ENCODE measurements at places on chromosomes 5 and 9.

- no peak for DNase-seq
Measured at GRCh38 chr5:147084702-147085101, 150.1 kb upstream of the STK32A start.

DNA sequence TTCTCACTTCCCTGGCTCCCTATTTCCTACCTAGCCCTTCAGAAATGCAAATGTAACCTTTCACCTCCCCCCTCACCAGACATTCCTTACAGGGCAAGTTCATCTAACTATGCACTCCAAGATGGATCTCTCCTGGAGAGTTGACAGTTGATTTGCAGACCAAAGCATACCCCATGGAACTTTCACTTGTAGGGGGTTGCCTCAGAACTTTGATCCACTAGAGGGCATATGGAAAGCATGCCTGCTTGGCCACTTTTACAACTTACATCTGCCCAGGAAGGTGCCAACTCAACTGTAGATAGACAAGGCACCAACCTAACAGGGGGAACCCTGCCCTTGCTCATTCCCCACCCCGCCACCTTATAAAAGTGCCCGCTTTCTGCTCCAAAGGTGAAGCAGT, 187.8 kb downstream of the NXNL2 start:
- DNase-seq, result no peak

DNA sequence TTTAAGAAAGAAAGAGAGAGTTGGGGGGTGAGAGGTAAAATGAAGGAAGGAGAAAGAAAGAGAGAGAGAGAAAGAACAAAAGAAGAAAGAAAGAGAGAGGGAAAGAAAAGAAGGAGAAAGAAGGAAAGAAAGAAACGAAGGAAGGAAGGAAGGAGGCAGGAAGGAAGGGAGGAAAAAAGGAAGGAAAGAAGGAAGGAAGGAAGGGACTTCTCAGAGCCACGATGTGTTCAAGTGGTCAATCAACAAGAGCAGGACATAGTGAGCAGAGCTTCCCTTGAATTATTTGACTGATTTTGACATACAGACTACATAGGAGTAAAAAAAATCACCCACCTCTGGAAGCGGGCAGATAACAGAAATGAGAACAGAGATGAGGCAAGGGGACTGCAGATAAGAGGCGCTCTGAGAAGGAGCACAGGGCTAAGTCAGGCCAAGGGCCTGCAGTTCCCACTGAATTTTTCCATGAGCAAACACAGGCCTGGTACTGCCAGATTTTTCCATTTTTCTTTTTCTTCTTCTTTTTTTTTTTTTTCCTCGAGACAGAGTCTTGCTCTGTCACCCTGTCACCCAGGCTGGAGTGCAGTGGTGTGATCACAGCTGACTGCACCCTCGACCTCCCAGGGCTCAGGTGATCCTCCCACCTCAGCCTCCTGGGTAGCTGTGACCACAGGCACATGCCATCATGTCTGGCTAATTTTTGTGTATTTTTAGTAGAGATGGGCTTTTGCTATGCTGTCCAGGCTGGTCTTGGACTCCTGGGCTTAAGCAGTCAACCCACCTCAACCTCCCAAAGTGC, 77.7 kb upstream of the IL17B start:
- no peak for DNase-seq

DNA sequence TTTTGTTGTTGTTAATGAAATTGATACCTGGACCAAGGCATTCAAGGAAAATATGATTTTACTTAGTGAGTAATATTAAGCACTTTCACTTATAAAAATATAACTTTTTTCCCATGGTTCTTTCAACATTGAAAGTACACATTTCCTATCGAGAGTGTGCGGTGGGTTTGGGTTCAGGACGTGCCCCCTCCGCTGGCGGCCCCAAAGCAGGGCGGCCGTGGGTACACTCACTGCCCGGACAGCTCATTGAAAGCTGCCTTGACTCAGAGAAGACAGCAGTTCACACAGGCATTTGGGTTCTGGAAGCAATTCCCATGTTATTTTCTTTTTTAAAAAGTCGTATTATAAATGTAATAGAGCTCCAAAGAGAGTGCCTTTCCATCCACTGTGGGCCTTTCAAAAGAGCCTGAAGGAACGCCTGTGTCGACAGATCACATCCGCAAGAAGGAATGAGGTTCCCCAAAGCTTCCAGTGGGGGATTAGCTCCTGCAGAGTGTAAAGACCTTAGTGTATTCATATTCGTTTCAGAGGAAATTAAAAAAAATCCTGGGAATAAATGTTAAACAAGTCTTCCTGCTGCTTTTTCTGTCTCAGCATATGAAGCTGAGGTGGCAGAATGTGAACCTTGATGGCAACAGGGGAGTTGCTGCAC, 74.3 kb downstream of the PRDM6 start:
- DNase-seq, result no peak

- DNase-seq, result no peak
Measured at GRCh38 chr9:113562653-113563381, 99.3 kb downstream of the RGS3 start.

GRCh38 chr5:137073189-137073588, 425.9 kb downstream of the SPOCK1 start:
- no peak for DNase-seq

GRCh38 chr9:35656348-35656747, 1.5 kb downstream of the RMRP start:
- DNase-seq, result no peak

GRCh38 chr9:77433675-77434445, 214.3 kb downstream of the GNA14 start:
- no peak for DNase-seq

- no peak for DNase-seq
Measured at GRCh38 chr5:141681695-141682641, at the start of gene ARAP3. TSS of gene ARAP3 (minus strand) at chr5:141682230. CDS start at chr5:141680486, 1,744 bp downstream.

DNA sequence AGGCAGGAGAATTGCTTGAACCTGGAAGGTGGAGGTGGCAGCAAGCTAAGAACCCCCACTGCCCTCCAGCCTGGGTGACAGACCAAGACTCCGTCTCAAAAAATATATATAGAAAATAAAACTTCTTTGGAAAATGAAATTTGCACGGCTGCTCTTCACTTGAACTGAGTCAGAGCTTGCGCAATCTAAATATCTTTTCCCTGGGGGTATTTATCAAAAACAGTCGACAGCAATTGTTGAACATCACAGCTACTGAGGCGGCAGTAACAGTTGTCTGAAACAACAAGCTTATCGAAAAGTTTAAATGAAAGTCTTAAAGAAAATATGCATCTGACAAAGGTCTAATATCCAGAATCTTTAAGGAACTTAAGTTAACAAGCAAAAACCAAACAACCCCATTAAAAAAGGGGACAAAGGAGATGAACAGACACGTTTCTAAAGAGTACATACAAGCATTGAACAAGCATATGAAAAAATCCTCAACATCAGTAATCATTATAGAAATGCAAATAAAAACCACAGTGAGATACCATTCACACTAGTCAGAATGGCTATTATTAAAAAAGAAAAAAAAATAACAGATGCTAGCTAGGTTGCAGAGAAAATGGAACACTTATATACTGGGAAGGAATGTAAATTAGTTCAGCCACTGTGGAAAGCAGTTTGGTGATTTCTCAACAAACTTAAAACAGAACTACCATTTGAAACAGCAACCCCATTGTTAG, 153.6 kb upstream of the CDH9 start:
- no peak for DNase-seq

- no peak for DNase-seq
Measured at GRCh38 chr5:53425687-53426511, 54.5 kb upstream of the FST start.

DNA sequence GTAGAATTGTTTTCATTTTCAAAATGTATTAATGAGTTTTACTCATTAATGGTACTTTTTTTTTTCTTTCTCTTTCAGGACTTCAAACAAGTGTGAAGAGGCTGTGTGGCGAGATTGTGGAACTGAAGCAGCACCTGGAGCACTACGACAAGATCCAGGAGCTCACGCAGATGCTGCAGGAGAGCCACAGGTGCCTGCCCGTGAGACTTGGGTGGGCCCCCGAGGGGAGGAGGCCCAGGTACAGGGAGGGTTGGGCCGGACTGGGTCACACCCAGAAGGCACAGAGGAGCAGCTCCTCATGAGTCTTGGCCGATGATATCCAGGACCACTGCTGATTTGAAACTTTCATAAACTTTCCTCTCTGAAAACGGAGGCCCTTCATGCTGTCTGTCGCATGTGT, 35.6 kb downstream of the CEP72 start:
- no peak for DNase-seq

DNA sequence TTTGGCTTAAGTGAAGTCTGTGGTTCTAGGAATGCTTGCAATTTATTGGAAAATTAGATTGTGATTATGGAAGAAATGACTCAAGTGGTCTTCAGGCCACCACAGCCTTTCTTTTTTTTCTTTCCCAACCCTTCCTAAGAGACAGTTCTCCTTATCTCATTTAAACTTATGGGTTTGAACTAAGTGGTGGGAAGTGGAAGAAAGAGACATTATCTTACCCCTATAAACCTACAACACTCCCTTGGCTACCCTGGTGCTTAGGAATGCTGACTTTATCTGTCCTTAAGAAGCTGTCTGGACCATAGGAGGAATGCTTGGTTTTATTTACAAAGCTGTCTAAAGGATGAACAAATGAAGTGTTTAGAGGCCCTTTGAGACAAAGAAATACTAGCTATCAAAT, 5.1 kb upstream of the ERAP1 start:
- DNase-seq, result no peak

DNA sequence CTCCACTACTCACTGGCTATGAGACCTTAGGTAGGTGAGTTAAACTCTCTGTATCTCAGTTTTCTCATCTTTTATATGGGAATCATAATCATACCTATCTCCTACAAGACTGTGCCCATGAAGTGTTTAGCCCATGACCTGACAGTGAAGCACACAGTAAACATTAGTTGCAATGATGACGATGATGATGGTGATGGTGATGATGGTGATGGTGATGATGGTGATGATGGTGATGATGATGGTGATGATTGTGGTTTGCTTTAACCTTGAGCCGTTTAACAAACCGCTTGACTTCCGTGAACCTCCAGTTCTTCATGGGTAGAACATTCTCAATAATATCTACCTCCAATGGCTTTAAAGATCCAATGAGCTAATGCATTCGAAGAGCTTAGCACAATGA, 220.2 kb upstream of the MVB12B start:
- no peak for DNase-seq

DNA sequence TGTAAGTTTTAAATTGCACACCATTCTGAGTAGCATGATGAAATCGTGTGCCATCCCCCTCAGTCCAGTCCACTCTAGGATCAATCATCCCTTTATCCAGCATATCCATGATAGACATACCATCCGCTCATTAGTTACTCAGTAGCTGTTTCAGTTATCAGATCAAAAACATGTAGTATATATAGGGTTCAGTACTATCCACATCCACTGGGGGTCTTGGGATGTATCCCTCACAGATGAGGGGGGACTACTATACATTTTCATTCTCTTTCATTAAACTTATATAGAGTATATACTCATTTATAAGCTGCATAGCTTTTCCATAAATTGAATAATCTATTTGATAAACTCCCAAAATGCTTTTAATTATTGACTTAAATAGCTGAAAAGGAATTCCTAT, 67.6 kb downstream of the MEIKIN start:
- no peak for DNase-seq

DNA sequence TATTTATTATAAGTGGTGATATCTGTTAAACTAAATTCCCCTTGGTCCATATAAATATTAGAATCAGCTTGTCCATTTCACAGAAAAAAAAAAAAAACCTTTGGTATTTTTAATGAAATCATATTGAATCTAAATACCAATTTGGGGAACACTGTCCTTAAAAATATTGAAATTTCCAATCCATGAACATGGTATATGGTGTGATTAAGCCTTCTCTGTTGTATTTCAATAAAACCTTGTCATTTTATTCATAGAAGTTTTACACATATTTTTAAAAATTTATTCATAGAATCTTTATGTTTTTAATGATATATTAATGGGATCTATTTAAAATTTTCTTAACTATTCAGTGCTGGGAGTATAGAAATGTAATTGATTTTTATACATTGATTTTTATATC, 135.3 kb downstream of the CEP120 start:
- no peak for DNase-seq

DNA sequence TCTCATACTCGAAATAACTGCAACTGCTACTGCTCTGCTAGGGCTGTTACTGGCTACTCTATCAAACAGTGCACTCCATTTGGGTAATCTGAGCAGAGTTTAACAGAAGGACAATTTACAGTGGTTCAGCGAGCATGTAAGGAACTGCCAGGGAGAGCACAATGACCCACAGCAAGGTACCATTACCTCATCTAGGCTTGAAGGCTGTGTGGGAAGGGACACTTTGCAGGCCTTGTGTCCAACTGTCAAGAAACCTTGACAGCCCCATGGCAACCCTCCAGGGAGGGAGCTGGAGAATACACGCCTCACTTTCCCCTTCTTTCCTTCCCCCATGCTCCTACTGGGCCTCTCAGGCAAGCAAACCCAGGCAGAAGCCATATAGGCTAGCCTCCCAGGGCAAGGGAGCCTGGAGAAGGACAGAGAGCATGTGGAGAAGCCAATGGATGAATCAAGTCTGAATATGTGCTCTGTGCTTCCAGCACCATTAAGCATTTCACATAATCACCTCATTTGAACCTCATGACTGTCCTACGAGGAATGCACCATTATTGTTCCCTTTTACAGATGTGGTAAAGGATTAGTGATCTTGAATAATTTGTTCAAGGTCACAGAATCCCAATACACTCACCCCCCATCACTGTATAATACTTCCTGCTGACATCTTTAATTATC, 49.9 kb upstream of the JAK2 start:
- no peak for DNase-seq

DNA sequence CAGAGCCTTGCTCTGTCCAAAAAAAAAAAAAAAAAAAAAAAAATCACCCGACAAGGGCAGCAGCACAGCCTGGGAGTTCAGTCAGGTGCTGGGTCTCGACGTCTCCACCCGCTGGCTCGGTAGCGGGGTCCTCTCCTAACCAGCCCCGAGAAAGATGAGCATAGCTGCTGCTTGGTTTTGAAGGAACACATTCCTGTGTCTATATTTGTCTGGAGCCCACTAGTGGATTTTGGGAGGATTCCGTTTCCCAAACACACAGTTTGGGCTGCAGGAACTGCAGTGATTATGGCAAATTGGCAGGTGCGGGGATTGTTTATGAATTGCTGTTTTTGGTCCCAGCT, 1.2 kb downstream of the OTULINL start:
- no peak for DNase-seq

GRCh38 chr5:17156463-17156862, 61.0 kb upstream of the BASP1 start:
- DNase-seq, result no peak

GRCh38 chr5:124512236-124512635, 234.2 kb downstream of the ZNF608 start:
- DNase-seq, result no peak

- no peak for DNase-seq
Measured at GRCh38 chr5:53253421-53253871, 143.9 kb upstream of the MOCS2 start.

- no peak for DNase-seq
Measured at GRCh38 chr5:82666312-82666711, 388.2 kb upstream of the RPS23 start.

DNA sequence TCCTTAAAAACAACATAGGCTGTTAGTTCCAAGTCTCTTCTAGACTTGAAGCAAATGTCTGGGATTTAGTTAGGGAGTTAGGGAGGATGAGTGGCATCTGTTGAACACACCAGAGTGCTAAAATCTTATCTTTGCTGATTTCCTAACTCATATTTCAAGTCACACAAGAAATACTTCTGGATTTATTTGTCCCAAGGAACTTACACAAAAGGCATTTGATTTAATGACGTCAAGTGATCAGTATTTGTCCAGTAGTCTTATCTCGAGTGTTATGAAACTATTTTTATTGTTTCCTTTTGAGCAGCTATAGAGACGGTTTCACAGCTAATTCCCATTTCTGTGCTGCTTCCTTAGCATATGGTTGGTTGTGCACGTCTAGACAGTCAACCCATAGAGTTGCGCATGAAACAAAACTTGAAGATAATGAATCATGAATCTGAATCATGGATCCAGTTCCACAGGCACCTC, 140.5 kb upstream of the TUT7 start:
- DNase-seq, result no peak
